Activated CD4-positive, alpha-beta memory T cell treated with anti-CD3 and anti-CD28 coated beads, Interleukin-2, amount 10 ng/mL, durations not matched to agents 7 days and 5 days (primary cell): ENCODE measurements at places on chromosomes 11 and 22.

DNA sequence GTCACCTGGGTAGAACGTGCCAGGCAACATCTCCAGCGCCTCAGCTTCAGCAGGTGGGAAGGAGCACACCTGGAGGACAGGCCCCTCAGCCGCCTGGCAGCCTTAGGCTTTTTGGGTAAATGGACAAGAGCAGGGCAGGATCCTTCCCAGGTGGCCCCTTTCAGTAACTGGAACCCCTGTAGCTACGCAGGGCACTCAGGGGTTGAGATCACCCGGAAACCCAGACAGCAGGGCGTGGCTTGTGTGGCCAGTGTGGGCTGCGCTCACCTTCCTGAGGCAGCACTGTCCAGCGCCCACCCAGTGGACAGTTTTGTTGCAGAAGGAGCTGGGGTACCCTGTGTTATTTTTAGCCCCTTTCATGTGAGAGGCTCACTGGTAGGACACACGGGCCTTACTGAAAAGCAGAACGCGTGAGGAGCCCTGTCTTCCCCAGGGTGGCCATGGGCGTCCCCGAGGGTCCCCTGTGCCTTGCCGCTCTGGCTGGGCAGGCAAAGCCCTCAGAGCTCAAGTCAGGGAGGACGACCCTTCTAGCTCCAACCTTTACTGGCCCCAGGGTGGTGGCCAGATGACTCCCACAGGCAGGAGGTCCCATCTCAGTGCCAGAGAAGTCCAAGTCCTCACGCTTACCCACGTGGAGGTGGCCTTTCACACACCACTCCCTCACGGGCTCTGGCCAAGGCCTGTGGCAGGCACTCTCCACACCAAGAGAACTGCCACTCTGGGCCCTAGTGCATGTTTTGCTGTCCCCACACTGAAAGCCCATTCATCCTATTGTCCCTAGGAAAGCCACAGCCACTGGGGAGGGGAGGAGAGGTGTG, 75.8 kb downstream of the CTTN start:
- DNase-seq: no peak

GRCh38 chr11:64627371-64627770, 36.4 kb downstream of the SLC22A12 start:
- no peak for DNase-seq

DNA sequence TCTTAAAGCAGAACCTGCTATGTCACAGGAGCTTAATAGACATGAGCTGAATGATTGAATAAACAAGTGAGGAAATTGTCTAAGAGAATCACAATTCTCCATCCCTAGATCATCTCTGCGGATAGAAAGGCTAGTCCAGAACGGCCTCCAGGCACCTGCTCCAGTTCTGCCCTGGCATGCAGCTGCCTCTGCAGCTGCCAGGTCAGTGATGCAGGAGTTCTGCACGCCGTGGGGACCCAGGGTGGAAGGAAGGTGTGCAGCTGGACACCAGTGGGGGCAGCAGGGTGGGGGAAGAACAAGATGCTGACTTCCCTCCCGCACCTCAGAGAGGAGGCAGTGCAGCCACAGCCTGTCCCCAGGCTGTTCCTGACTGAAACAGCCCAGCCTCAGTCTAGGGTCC, 192.1 kb upstream of the NCAM1 start:
- DNase-seq: no peak

DNA sequence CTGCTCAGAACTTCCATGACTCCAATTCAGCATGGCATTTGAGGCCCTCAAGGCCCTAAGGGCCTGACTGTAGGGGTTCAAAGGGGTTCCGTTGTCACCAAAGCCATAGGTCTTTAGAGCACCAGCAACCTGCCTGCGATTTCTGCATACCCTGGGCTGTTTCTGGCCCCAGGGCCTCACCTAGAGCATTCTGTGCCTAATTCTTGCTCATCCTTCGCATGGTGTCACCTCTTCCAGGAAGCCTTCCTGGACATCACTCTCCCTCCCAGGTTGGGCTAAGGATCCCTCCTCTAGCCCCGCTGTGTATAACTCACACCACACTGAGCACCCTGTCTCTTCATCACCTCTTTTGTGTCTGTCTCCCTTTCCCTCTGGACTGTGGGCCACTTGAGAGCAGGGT, 194.3 kb downstream of the CEP164 start:
- DNase-seq: no peak

GRCh38 chr11:61787928-61788491, 4.4 kb downstream of the TMEM258 start:
- peak; percentile 33 for DNase-seq

DNA sequence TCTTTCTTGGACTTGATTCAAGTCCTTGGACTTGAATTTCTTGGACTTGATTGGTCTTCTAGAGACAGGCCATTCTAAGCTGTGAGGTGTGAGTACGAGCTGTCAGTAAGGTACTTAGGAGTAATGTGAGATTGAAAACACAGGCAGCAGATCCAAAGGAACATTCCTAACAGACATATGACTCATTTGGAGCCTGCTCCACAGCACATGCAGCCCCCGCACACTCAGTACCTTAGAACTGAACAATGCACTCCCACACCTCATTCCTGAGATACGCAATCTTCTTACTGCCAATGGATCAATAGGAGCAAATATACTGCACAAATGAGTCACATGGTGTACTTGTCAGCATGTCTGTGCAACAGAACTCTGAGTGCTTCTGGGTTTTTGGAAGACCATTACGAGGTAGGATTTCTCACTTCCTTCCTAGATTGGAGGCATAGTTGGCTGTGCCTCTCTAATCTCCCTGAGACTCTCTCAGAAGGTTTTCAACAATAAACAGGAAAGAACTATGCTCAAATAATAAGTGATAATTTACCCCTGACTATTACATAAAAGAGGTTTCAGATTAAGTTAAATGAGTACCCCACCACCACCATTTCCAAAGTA, 243.1 kb downstream of the KCNA4 start:
- DNase-seq: no peak

- no peak for DNase-seq
Observed at GRCh38 chr11:92222701-92223100, 1.9 kb upstream of the FAT3 start.

DNA sequence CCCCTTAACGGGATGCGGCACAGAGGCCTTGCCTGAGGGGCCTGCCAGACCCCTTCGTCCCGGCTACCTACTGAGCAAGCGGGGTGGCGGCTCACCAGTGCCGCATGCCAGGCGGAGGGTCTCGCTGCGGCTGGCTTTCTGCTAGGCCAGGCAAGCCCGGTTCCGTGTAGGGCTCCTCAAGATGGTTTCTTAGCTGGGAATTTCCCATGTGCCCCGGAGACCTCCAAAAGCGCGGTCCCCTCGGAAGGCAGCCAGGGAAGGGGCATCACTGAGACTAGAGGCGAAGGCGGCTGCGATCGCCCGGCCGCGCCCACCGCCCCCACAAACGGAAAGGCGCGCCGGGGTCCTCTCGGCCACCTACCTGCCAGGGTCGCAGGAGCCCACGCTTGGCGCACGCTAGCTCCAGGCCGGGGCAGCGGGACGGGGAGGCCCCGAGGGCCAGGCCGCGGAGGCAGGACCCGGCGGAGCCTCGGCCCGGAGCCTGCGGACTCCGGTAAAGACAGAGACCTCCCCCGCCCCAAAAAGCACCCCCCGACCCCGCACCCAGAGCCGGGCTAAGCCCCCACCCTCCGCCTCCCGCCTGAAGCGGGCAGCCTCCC, 23.8 kb downstream of the MICAL3 start:
- DNase-seq: peak; percentile 20

GRCh38 chr11:123671534-123671933, 17.1 kb upstream of the SCN3B start:
- no peak for DNase-seq

DNA sequence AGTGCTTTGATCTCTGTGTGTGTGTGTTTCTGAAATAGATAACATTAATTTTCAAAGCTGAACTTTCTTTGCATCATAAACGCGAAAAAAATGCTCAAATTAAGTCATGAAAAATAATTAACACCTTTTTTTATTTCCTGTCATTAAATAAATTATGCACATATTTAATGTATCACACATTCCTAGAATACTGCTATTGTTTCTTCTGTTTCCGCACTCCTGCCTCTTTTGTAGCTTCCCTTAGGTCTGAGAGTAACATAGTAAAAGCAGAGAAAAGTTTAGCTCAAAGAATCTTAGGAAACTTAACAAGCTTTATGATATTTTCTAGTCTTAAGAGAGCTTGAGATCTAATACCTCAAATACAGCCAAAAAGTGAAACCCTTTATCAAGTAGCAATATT, 504.2 kb downstream of the JRKL start:
- no peak for DNase-seq

DNA sequence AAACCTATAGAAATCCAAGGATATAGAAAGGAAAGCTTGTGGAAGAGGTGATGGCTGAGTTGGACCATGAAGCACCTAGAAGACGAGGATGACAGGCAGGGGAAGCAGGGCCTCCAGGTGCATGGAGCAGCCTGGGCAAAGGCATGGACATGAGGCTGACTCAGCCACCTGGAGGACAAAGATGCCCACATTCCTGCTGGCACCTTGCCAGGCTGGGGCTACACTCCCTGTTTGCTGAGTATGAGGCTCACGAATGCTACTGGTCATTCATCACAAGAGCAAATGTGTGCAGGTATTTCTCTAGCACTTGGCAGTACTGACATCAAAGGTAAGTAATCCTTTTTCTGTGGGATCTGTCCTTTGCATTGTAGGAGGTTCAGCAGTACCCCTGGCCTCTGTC, 7.1 kb upstream of the SCGB2A1 start:
- DNase-seq: no peak

DNA sequence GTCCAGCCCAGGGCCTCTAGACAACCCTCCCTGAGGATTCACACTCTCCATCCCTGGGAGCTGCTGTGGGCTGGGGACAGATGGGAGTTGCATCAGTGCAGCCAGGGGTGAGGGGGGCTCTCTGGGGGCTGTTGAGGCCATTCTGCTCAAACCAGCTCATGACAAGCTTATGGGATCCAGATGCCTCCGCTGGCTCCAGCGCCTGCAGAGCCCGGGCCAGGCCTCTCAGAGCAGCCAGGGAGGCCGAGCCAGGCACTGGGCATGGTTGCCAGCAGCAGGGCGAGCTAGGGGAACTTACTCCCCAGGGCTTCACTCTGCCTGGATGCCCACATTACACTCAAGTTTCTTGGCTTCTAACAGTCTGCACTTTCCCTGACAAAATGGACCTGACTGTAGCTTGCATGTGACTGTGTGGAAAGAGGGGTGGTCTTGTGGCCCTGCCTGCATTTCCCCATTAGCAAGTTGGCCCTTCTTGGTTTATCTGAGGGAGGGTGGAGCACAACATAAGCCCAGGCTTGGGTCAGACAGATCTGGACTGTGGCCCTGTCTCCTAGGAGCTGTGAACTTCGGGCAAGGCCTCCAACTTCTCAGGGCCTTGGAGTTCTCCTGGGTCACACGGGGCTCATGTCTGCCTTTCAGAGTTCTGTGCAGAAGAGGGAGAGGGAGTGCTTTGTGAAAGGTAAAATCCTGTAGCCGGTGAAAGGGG, 34.5 kb upstream of the CYB5R3 start:
- DNase-seq: no peak

GRCh38 chr11:114705280-114706024, 27.1 kb downstream of the NXPE2 start:
- DNase-seq: no peak

GRCh38 chr11:78662811-78663210, 88.1 kb upstream of the NARS2 start:
- no peak for DNase-seq

- no peak for DNase-seq
Observed at GRCh38 chr11:121448431-121448941, 3.6 kb upstream of the SORL1 start.

DNA sequence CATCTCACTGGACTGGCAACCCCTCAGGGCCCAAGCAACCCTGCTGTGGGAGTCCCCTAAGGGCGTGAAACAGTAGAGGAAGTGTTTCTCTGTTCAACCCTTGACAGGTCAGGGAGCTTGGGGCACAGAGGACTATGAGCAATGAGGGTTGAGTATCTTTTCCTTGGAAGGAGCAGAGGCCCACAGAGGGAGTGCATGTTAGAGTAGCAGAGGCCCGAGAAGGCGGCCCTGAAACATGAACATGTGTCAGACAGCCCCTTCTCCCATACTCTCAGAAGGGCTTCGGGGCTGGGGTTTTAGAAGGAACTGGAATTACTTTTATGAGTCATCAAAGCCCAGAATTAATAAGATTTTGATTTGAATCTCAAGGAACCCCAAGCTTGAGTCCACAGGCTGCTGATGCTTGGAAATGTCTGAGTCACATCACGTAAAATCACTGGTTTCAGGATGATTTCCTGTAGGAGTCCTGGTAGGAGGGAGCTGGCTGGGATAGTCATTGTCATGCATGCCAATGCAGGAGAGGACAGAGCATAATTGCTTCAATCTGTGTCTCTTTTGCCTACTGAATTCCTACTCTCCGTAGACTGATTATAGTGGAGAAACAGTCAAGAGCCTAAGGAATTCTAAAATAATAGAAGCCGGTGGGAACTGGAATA, 22.6 kb downstream of the C11orf71 start:
- no peak for DNase-seq

- DNase-seq: no peak
Observed at GRCh38 chr11:104997288-104997687, 25.7 kb downstream of the CASP5 start.

DNA sequence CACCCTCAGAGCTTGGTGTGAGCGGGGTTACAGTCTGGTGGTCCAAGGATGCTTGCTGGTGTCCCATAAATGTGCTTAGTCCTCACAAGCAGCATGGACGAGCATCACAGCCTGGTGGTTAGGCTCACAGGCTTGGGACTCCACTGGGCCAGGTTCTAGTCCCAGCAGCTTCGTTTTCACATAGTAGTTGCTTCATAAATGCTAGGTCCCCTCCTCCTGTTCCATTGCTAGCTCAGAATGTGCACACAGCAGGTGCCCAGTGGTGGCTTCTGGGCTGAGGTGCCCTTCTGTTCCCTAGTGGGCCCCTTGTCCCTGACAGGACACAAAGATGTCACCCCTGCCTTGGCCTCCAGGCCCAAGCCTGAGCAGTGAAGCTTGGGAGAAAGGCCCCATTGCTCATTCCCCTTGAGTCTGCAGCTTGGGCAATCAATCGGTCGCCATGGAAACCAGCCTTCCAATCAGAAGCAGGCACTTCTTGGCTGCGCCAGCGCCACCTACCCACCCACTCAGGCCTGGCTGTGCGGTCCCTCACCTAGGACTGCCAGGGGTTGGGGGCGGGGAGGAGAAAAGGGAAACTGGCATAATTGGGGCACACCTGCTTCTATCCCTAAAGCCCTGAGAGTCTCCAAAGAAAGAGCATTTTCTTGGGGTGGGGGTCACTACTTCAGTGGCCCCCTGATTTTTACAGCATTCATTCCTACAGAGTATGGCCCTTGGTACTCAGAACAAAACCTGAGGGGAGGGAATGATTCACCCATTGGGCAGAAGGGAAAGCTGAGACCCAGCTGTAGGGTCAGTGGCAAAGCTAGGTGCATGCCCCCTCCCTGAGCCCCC, 48.1 kb downstream of the CYTH4 start:
- peak; percentile 59 for DNase-seq

- no peak for DNase-seq
Observed at GRCh38 chr11:104704888-104705287, 193.4 kb downstream of the CASP12 start.

GRCh38 chr22:25765016-25765367, 23.0 kb downstream of the MYO18B start:
- DNase-seq: no peak

GRCh38 chr11:75233754-75234172, 6.8 kb upstream of the TPBGL start:
- DNase-seq: peak; percentile 38

GRCh38 chr22:43956805-43957463, 1.7 kb downstream of the SAMM50 start:
- no peak for DNase-seq
